ENCODE measurements at places on chromosomes 5 and 9.
A peak's percentile ranks its signal among the peaks of the same experiment; 100 is the strongest.

DNA sequence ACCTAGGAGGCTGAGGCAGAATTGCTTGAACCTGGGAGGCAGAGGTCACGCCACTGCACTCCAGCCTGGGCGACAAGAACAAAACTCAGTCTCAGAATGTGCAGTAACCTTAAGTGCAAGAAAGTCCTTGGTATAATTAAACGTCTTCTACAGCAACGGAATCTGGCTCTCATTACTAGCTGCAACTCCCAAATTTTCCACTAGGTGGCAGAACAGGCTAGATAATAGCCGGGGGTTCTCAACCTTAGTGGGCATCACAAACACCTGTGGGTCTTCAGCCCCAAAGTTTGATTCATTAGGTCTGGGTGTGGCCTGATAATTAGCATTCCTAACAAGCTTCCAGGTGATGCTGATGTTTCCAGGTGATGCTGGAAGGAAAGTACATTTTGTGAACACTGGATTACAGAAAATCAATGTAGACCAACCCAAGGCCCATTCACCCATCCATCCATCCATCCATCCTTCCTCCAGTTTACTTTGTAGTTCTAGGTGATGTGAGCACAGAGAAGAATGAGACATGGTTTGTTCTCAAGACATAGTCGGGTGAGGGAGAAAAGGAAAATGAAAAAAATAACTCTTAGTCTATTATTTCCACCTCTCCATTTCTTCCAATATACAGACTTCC is 37.3 kb downstream of the FBXW2 start:
- DNase-seq, result peak; percentile 43

DNA sequence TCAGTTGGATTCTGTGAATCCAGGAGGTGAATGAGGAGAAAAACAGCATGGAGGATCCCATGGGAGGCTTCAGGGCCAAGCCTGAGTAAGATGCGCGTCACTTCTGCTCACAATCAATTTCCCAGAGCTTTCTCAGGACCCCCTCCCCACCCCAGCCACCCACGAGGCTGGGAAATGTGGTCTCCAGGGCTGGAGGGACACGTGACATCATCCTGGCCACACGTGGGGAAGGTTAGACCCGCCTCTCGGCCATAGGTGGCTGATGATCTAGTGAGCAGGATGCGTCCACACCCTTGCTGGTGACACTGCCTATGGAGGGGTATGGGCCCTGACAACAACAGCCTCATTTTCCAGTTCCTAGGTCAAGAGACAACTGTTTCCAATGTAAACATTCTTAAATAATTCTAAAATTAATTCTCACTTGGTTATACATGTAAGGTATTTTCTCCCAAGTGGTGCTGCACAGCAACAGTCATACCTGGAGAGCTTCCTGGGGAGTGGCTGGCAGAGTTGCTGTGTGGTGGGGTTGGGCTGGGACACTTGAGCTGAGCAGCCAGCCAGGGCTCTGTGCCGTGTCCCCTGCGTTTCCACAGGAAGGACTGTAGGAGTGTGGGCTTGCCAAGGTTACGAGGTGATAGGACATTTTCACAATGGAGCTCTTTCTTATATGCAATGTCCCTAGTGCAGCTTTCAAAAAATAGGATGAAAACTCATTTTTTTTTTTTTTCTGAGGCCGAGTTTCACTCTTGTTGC is 153.1 kb downstream of the GADD45G start:
- no peak for DNase-seq

GRCh38 chr5:106964132-106964531 is 706.6 kb downstream of the EFNA5 start:
- no peak for DNase-seq

DNA sequence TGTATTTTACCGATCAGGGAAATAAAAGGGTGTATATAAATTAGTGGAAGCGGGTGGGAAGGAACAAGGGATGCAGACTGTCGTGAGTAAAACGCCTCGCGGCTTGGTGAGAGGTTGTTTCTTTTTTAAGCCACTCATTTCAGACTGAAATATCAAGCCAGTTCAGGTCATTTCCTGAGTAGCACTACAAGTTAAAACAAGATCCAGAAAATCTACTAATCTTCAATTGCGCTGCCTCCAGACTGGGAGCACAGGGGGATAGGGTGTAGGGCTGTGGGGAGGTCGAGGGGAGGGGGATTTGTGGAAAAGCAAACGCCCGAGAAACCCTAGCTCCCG is 140.8 kb downstream of the TSSK1B start:
- DNase-seq, result no peak

GRCh38 chr5:145750199-145750598 is 84.9 kb downstream of the PRELID2 start:
- no peak for DNase-seq

DNA sequence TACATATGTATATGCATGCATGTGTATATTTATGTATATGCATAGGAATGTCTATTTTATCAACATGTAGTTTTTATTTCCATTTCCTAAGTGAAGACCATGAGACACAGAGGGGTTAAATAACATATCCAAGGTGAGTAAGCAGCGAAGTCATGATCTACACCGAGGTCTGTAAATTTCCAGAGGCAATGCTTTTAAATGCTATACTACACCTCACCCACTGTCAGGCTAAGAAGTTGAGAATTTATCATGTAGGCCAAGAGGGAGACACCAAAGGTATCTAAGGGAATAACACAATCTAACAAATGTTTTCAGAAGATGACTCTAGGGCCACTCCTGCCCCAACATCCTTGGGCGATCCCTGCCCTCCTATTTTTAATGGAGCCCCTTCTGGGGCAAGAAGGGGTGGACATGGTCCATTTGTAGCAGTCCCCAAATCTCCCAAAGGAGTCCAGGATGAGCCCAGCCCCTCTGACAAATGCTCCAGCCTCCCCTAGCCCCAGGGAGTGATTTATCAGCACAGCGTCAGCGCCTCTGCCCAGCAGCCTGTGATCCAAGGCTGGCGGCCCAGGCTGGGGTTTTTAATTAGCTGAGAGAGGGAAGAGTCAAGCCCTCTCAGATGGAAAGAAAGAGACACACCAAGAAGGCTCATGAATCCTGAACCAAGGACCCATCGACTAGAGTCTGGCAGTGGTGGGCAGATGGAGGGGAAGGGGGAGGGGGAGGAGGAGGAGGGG is 339.9 kb downstream of the ASTN2 start:
- no peak for DNase-seq

DNA sequence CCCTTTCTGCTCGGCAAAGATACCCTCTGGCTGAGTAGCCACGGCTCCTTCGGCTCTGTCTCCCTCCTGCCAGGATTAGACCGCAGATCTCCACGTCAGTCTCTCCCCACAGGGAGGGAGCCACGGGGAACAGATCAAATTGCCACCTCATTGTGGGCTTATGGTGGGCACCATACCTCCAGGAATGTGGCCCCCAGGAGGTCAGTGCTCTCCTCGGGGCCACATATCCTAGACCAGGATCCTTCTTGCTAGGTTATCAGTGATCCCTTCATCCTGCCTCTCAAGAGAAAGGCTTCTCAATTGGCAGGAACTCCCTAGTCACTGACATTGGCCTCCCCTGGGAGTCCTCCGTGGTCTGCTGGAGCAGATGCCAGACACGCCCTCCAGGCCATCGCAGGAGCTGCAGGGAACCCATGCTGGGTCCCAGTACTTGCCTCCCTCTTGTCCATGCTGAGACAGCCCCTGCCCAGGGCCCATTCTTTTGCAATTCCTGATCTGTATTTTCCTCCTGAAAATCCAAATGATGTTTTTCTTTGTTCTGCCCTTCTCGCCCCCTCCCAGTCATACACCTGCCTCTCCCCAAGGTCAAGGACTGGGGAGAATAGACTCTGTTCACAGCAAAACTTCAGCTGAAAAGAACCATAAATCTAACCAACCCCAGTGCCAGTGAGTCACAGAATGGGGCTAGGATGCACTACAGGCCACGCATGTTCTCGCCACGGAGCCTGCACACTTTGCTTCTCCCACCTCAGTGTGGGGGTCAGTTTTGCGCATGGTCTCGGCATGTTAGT is 31.6 kb upstream of the ENHO start:
- DNase-seq, result no peak

DNA sequence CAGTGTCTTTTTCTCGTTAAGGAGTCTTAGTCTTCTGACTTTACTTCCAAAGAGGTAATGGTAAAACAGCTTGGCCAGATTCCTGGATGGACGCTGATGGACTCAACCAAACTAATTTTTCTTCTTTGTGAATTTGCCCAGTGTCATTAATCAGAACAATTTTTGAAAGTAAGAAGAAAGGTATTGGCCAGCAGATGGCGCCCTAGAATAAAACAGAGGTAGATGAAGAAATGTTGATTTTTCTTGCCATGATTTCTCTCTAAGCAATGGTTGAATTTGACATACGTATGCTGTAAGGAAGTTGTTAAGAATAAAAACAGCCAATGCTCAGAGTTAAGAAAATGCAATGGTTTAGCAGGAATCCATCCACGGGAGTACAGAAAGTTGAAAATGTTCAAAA is 500.0 kb downstream of the DIRAS2 start:
- DNase-seq, result peak; percentile 37

- DNase-seq, result no peak
Observed at GRCh38 chr5:124182133-124182532, 564.3 kb downstream of the ZNF608 start.

DNA sequence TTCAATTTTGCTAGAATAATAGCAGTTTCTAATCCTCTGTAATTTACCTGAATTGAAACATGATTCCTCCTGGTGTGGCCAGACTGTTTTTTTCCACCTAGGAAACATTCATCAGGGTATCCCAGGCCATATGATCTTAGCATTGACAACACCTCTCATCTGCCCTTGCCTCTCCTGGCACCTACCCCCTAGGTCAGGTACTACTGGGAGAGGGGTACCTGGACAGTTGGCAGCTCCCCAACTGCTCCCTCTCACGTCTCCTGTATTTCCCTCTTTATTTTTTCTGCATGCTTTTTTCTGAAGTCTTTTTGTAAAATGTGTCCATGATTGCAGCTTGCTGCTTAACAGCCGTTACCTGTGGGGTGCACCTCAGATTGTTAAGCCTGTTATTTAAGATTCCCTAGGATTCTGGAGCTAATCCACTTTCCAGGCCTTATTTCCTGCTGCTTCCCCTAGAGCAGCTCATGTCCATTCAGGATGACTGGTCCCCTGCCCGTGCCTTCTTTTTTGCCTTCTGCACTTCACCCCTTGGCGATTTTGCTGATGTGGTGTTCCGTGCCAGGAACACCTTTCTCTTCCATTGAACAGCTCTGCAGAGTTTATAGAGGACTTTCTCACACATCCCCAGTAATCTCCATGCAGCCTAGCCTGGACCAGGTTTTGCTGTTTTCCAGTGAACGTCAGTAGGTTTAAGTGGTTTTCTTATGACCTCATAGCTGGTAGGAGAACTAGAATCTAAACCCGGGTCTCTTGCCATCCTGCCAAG is 33.6 kb downstream of the SNX30 start:
- no peak for DNase-seq

GRCh38 chr5:74974451-74975091 is 77.8 kb downstream of the GCNT4 start:
- DNase-seq, result no peak

DNA sequence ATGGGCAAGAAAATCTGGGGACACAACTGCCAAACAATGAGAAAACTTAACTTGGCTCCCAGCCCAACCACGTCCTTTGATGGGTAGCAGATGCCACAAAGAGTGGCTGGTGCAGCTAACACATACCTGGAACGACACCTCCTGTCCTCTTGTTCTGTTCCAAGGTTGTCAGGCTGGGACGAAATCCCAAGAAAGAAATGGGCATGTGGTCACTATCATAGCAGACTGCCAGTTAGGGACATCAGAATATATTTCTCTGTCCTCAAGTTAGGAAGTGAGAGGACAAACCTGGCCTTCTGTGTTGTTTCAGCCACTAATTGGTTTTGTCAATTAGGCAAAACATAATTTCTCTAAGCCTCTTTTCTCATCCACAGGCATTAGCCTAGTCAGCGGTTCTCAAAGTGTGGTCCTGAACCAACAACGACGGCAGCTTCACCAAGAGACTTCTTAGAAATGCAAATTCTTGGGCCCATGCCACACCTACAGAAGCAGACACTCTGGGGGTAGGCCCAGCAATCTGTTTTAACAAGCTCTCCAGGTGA is 63.4 kb downstream of the RAPGEF1 start:
- no peak for DNase-seq

Measured in stimulated activated CD4-positive, alpha-beta T cell treated with anti-CD3 and anti-CD28 coated beads, Interleukin-1b, Interleukin-23, amount 100 ng/mL, for 1 hour (primary cell).